COLO829 (cell line): ENCODE measurements at places on chromosomes 12 and 14.

- no peak for DNase-seq
Measured at GRCh38 chr12:120610560-120610959, 29.4 kb upstream of the POP5 start.

DNA sequence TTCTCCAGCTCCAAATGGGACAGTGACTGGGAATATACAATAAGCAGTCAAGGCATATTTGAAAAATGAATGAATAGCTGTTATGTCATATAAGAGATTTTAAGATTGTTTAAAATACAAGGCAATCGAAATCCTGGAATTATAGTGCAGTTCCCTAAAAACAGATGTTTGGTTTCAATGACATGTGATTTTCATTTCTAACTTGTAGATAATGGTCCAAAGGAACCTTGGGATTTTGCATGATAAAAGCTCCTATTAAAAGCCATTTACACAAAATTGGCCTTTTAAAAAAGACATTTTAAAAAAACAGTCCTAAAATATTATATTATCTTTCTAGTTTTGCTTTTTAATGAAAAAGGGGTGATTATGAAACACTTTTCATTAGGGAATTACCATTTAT, 905.1 kb downstream of the GALC start:
- no peak for DNase-seq

DNA sequence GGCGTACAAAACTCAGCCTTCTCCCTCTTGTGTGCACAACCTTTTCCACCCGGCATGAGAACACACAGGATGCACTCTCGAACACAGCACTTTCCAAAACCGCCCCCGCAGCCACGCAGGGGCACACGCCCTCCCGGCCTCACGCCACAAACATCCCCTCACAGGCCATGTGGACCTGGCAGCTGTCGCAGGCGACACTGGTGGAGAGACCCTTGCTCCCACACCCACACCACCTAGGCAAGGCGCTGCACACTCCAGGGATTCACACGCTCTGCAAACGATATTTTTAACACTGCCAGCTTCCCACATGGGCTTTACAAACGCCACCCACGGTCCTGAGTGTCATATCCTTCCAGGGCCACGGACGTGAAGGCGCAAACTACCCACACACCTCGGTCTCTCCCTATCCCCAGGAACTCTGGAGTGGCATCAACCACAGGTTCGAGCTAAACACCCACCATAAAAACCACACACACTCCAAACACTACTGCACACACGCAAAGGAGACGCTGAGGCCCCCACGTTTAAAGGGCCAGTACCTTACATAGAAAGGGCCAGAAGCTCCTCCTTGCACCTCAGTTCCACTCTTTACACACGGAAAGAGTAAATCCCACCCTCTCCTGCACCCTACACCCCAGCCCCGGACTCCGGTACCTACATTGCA, 12.4 kb upstream of the ITGB7 start:
- DNase-seq, result no peak

- DNase-seq, result no peak
Measured at GRCh38 chr14:55838529-55839052, 258.6 kb downstream of the KTN1 start.

- no peak for DNase-seq
Measured at GRCh38 chr12:27810756-27811155, 30.7 kb upstream of the MANSC4 start.

- no peak for DNase-seq
Measured at GRCh38 chr12:87866578-87867292, 162.5 kb downstream of the C12orf50 start.

- DNase-seq, result no peak
Measured at GRCh38 chr12:56716458-56716857, 8.6 kb downstream of the NACA start.

- DNase-seq, result no peak
Measured at GRCh38 chr12:132277374-132277941, 51.9 kb downstream of the GALNT9 start.

DNA sequence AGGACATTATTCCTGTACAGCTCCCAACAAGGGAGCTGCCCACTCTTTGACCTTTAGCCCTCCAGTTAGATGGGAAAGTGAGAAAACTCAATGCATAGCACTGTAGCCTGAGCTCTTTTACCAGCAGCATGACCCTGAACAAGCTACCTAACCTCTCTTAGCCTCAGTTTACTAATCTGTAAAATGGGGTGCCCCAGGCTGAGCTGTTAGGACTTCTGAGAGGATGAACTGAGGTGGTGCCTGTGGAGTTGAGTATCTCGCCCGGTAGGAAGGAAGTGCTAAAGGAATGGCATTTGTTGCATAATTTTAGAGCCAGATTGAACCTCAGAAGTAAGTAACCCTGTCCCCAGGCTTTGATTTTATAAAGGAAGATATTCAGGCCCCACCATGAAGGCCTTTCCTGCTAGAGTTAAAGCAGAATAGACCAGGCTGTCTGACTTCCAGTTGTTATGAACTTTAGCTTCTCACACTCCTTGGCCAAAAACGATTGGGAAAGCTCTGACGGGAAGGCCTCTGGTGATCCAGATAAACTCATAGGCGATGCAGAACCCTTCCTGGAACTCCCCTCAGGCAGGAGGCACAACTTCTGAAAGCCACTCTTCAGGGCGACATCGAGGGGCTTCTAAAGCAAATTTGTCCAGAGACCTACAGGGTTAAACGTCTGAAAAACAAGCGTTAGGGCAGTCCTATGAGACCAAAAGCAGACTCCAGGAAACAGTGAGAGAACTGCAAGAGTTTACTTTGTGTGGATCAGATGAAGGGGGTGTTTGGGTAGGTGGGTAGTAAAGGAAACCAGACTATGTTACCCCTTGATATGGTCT, 2.5 kb upstream of the SERPINA10 start:
- no peak for DNase-seq

GRCh38 chr14:82490397-82490796, 956.7 kb upstream of the SEL1L start:
- DNase-seq, result no peak

DNA sequence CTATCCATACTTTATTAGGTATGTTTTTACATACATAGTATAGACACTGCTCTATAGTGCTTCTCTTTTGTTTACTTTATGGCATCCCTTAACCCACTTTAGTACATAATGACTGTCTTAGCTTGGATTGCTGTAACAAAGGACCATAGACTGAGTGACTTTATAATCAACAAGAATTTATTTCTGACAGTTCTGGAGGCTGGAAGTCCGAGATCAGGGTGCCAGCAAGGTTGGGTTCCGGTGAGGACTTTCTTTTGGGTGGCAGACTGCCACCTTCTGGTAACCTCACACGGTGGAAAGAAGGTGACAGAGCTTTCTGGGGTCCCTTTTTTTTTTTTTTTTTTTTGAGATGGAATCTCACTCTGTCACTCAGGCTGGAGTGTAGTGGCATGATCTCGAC, 48.6 kb upstream of the PPM1H start:
- DNase-seq, result no peak

DNA sequence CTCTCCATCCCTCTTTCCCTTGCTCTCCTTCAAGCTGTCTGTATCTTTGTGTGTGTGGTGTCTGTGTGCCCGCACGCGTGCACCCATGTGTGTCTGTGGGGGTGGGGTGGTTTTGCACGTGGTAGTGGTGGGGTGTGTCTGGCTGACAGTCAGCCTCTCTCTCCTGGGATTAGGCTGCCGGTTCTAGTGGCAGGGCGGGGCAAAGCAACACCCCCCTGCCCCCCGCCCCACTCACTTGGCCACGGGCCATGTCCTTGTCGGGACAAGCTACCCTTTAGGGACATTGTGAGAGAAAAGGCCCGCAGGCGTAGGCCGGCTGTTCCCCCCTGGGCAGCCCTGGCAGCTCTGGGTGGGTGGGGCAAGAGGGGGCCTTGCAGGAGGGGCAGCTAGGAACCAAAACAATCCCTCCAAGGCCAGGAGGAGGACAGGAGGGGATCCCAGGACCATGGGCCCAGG, 182.6 kb downstream of the ALG10 start:
- DNase-seq, result no peak

DNA sequence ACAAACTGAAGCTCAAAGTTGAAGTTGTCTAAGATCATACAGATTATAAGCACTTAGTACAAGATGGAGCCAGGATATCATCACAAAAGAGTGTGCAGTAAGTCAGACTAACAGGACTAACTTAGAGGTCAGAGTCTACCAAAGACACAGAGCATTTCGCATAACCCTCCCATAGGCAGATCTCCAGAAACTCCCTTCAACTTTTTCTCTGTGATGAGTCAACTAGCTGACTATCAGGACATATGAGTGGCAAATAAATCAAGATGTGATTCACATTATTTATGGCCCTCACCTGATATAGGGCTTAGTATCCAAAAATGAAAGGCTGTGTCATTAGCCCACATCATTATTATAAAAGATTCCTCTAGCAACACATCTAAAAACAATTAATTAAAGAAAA, 484.6 kb downstream of the GALC start:
- peak; percentile 6 for DNase-seq

DNA sequence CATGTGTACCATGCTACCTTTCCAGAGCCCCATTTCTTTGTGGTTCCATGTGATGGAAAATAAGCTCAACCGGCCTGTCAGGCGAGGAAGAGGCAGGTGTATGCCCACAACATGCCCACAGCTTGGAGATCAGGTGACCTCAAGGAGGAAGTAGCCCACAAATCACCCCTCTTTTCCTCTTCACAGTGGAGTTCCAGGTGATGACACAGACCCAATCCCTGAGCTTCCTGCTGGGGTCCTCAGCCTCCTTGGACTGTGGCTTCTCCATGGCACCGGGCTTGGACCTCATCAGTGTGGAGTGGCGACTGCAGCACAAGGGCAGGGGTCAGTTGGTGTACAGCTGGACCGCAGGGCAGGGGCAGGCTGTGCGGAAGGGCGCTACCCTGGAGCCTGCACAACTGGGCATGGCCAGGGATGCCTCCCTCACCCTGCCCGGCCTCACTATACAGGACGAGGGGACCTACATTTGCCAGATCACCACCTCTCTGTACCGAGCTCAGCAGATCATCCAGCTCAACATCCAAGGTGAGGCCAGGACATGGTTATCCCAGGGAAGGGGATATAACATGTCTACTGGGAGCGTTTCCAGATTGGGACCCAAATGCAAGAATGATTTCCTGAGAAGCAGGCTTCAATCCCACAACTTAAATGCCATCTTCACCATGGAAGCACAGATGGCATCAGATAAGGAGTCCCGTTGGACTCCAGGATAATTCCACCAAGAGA, 5.5 kb downstream of the TAPBPL start:
- DNase-seq, result no peak

- no peak for DNase-seq
Measured at GRCh38 chr12:131090274-131091210, 136.8 kb downstream of the ADGRD1 start.

- DNase-seq, result no peak
Measured at GRCh38 chr12:62725781-62726180, 209.2 kb downstream of the PPM1H start.

DNA sequence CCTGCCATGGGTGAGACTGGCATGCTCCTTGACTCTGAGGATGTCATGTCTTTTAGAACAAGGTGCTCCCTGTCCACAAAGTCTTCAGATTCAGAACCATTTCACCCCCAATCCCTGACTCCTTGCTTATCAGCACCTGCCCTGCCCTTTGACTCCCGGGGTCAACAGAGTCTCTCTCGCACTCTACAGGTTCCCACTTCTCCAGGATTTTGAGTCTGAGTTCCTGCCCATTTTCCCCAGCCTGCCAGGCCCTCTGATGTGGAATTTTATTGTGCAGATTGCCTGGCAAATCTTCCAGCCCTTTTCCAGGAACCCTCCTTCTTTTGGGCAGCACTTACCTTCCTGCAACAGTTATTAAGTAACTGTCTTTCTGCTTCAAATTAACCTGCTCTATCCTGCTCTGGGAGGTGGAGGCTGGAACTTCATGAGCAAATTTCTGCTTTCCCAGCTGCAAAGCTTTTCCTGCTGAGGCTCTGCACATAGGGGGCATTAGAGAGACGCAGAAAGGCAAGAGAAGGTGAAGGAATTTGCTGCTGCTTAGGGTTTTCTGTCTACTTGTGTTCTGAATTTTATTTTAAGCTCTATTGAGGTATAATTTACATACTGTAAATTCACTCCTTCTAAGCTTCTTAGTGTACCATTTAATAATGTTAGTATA, 259.1 kb downstream of the PCNX1 start:
- DNase-seq, result peak; percentile 33

- DNase-seq, result no peak
Measured at GRCh38 chr12:99393763-99394162, 253.8 kb upstream of the GARIN6 start.

- DNase-seq, result no peak
Measured at GRCh38 chr14:90819734-90820393, 3.6 kb upstream of the TTC7B start.

- DNase-seq, result no peak
Measured at GRCh38 chr14:71762575-71762974, 169.7 kb upstream of the RGS6 start.

GRCh38 chr14:76773956-76774820, 12.9 kb downstream of the VASH1 start:
- DNase-seq, result no peak

- no peak for DNase-seq
Measured at GRCh38 chr14:68271913-68272391, 452.4 kb downstream of the RAD51B start.

DNA sequence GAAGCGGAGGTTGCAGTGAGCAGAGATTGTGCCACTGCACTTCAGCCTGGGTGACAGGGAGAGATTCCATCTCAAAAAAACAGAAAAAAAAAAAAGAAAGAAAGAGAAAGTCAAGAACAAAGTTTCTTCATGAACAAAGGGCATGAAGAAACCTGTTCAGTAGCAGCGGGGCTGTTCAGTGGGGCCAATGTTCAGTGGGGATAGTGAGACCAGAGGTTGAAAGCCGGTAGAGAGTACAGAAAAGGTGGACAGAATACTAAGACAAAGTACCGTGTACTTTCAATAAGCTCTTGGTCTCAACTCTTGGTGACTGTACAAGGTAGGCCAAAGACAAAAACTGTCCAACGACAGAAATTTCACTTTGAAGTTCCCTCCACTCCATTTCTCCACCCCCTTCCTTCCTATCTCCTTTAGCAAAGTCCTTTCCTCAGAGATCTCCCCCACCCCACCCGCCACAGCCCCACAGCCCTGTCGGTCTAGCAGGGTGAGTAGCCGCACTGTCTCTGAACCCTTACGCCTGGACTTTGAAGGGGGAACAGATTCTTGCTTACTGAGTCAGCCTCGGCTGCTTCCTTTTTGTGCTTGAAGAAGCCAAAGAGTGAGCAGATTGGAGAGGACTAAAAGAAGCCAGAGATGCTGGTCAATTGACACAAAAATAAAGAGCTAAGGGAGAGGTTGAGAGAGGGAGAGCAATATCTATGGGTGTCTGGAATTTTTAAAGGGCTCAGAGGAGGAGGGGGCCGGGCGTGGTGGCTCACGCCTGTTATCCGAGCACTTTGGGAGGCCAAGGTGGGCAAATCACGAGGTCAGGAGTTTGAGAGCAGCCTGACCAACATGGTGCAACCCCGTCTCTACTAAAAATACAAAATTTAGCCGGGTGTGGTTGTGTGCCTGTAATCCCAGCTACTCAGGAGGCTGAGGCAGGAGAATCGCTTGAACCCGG, 44.2 kb upstream of the FOS start:
- DNase-seq, result no peak
